ENCODE measurements at places on chromosomes 16 and 17.

DNA sequence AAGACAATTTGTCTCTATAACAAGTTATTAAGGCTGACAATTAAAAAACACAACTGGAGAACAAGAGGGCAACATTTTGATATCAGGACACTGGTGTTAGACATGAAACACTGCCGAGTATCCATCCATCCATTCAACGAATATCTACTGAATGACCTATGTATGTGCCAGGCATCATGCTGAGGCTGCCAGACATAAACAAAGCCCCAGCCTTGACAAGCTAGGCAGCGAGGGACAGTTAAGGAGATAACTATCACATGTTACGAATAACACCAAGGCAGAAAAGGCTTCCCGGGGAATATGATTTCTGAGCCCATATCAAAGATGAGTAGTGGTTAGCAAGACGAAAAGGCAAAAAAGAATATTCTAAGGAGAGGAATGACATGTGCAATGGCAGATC lies 12.1 kb downstream of the HEATR6 start:
- no peak for DNase-seq

- DNase-seq: no peak
Measured at GRCh38 chr17:596287-596686, 118.4 kb downstream of the VPS53 start.

GRCh38 chr16:78142788-78143187 lies 43.3 kb downstream of the WWOX start:
- no peak for DNase-seq

- peak; percentile 19 for DNase-seq
Measured at GRCh38 chr17:35795007-35795870, at the start of gene MMP28. MMP28 (minus strand) TSS chr17:35795641; CDS start chr17:35795377, 264 bp downstream.

GRCh38 chr17:28330671-28331070 lies 4.6 kb downstream of the IFT20 start:
- no peak for DNase-seq

- no peak for DNase-seq
Measured at GRCh38 chr16:55662644-55663031, 6.8 kb downstream of the SLC6A2 start.

GRCh38 chr16:77443357-77444146 lies 8.7 kb upstream of the ADAMTS18 start:
- DNase-seq: peak; percentile 61

GRCh38 chr16:63983401-63983800 lies 1138.5 kb downstream of the CDH11 start:
- no peak for DNase-seq
